ENCODE measurements at places on chromosomes 7 and 10.
A peak's percentile ranks its signal among the peaks of the same experiment; 100 is the strongest.

GRCh38 chr7:91566402-91566732 is 302.1 kb downstream of the FZD1 start:
- DNase-seq: no peak

DNA sequence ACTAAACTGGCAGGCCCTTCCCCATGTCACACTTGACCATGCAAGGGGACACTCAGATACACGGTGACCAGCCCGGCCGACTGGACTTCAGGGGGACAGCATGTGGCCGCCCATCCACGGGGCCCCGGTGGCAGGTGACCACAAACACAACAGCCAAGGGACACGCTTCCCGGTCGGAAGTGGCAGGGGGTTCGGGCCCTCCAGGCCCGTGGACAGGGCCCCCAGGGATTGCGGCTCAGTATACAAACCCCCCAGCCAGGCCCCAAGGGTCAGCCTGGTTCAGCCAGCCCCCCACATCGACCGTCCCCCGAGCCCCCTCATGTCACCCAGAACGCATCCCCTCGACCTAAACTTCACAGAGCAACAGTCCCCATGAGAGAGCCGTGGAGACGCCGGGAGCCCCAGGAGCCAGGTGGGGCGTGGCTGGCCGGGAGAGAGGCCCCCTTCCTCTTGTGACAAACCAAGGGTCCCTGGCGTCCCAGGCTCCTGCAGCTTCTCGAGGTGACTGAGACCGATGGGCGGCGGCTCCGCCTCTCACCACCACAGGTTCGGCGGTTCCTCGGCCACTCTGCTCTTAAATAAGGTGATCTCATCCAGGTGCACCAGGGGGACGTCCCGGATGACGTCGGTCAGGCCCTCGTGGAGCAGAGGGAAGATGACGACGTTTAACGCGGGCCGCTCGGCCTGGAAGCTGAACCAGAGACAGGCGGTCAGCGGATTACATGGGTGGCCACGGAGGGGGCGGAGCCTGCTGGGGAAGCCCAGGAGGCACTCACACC is 57.8 kb upstream of the TNRC18 start:
- no peak for DNase-seq

DNA sequence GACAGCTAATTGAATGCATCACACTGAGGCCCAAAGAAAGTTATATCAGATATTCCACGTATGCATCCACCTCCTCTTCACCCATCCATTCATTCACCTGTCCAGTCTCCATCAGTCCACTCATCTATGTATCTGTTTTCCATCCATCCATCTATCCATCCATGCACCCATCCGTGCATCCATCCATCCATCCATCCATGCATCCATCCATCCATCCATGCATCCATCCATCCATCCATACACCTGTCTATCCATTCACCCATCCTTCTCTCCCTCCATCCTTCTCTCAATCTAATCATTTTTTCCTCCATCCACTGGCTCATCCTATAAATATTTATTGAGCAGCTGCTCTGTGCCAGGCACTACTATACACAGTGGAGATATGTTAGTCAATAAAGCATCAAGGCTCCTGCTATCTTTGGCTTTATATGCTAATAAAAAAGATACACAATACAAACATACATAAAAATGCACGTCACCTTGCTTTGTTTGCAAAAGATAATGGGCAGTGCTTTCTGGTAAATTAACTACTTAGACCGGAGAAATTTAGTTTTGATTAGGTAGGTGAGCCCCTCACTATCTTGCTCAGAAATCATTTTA is 442.0 kb upstream of the KLF6 start:
- DNase-seq: no peak

- DNase-seq: no peak
Observed at GRCh38 chr10:8402576-8402975, 348.1 kb downstream of the GATA3 start.

DNA sequence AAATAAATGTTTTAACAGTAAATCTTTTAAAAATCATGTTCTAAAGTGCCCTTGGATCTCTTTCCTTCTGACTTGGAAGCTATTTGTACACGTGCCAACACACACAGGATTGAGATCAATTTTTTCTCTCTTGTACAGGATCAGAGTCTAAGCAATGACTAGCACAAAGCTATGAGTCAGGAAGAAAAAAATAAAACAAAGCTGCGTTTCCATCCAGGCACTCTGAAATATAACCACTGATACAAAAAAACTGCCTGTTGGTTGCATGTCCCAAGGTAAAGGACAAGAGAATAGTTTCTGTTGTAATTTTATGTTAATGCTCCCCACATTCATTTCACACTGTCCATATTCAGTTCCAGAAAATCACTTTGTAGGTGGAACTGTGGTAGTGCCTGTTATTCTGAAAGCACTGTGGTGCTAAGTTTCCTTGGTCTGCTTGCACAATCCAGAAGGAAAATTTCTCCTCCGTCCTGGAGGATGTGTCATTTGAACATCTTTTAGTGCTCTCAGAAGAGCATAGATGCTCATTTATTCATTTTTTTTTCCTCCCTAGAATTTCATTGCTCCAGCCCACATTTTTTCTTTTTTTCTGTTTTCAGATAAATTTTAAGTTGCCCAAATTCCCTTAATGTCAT is 113.4 kb downstream of the PLXDC2 start:
- DNase-seq: no peak

DNA sequence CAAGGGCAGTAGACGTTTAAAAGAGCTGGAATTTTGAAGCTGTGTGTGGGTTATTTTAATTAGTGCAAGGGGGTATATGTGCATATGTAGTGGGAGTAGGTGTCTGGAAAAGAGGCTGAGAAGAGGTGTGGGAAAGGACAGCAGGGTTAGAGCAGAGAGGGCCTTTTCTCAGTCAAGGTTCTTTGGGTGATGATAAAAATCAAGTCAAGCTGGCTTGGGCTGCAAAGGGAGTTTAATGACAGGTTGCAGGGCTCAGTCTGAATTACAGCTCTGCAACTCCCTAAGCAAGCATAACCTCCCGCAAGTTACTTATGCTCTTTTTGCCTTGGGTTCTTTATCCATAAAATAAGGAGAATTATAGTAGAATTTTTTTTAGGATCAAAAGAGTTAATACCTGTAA is 83.5 kb downstream of the RELN start:
- DNase-seq: no peak

DNA sequence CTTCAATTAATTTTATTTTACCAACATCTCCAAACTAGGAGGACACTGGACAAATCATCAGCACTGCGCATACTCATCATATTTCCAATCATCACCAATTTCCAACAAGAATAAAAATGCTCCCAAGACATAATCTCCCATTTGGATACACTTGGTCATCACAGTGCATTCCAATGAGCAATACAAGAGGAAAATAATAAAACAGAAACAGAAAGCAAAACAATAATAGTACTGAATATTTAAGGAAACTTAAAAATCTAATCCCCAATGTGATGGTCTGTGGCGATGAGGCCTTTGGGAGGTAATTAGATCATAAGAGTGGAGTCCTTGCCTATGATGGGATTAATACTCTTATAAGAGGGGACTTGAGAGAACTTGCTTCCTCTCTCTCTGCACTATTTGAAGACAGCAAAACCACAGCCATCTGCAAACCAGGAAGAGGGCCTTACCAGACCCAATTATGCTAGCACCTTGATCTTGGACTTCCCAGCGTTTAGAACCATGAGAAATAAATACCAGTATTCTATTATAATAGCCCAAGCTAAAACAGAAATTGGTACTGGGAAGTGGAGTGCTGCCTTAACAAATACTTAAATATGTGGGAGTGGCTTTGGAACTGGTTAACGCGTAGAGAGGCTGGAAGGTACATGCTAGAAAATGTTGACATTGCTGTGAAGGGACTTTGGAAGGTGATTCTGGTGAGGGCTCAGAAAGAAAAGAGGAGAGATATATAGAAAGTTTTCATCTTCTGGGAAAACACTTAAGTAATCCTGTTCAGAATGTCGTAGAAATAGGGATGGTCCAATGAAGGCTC is 91.5 kb downstream of the JAZF1 start:
- DNase-seq: no peak

- no peak for DNase-seq
Observed at GRCh38 chr10:16280595-16280994, 156.2 kb upstream of the PTER start.

DNA sequence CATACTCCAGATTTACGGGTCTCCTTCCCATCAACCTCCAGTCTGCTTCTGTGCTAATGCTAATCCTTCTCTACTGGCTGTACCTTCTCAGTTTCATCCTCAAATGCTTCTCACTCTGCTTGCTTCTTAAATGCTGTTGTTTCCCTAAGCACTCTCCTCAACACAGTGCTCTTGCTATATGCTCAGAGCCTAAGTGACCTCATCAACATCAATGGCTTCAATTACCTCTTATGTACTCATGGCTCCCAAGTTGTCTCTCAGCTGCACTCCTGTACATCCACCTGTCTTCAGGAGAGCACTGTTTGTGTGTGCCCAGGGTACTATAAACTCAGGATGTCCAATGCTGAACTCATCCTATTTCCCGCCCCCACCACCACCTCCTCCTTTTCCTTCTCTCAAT is 22.5 kb downstream of the ELAPOR2 start:
- no peak for DNase-seq

- DNase-seq: no peak
Observed at GRCh38 chr7:37052705-37053104, 328.4 kb upstream of the AOAH start.

DNA sequence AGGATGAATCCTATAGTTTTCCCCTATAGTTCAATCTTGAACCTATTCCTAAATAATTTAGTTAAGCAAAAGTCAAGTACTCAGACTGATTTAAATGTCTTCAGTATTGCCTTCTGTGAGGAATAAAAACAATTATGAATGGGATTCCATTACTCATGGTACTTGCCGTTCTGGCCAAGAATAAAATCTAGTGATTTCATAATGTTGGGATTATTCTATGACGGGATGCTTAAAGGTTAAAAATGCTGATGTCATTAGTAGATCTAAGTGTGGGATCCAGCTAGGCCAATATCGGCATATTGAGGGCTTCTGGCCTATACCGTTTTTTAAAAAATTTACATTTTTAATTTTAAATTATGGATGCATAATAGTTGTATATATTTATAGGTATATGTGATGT is 5.3 kb downstream of the BPGM start:
- no peak for DNase-seq

DNA sequence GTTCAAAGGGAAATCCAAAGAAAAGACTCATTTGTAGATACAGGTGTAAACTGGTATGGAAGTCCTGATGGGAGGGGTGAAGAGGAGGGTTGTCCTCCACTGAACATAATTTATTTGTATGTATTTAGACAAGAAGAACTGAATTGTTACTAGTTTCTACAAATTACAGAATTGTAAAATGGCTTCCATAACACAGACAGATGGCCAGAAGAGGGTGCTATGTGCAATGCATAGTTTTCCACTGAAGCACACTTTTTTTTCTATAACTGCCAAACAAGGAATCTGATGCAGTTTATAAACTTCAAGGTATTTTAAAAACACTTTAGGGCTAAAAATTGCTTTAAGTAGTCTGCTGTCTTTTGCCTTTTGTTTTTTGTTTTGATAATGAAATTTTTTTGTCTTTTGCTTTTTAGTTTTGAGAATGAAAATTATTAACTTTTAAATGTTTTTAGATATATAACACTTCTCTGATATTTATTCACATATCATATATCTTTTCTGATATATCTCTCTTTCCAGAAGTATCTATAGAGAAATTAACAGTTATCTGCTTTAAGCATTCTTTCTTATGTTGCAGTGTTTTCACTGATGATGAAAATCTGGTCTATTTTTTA is 58.5 kb downstream of the PHYHIPL start:
- no peak for DNase-seq

DNA sequence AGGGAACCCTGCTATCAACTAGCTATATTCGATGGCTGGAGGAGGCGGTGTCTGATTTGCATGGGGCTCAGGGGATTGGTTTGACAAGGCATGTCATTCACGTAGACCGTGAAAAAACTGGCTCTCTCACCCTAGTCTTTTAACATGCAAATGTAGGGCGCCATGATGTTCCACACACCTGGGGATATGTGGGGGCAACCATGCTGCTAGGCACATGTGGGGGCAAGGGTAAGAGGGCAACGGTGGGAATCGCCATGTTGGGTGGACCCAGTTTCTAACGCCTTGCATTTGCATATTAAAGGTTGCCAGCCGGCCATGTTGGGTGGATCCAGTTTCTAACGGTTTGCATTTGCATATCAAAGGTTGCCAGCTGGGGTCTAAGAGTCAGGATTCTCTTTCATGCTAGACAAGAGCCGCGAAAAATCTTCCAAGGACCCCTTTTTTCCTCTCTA is 419.2 kb upstream of the NFE2L3 start:
- no peak for DNase-seq

- DNase-seq: no peak
Observed at GRCh38 chr10:93379731-93380575, 102.2 kb downstream of the MYOF start.

GRCh38 chr7:47885309-47885986 is 62.8 kb downstream of the PKD1L1 start:
- no peak for DNase-seq

- DNase-seq: no peak
Observed at GRCh38 chr7:66055321-66055956, 20.2 kb upstream of the ASL start.

- no peak for DNase-seq
Observed at GRCh38 chr10:20598590-20598989, 298.5 kb downstream of the NEBL start.

DNA sequence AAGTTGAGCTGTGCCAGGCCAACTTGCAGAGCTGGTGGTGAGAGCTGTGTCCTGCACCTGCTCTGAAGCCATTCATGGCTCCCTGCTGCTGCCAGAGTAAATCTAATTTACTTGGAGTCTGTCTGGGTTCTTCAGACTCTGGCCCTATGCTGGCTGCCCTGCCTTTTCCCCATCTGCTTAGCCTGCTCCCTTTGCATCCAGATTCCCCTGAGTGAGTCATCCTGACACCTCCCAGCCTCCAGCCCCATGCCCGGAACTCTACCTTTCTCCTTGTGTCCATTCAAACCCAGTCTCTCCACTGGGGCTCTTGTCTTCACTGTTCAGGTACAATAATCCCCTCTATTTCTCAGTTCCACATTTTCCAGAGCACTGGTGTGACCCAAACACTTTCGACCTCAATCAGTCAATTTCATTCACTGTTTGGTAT is 434.4 kb upstream of the ZMIZ1 start:
- DNase-seq: no peak

DNA sequence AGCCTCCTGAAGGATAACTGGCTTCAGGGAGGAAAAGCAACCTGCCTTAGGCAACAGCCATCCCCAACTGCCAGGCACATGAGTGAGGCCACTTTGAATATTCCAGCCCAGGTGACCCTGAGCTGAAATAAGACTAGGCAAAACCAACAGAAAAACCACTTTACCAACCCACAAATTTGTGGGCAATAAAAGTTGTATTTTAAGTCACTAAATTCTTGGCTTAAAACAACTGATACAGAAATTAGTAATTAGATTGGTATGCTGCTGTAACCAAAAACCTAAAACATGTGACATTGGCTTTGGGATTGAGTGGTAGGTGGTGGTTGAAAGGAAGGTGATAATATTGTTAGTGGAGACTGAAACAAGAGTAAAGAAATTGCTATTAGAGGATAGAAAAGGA is 39.9 kb downstream of the ABCB4 start:
- DNase-seq: no peak

GRCh38 chr7:6589829-6590644 is at the start of gene INTS15:
Gene INTS15 (plus strand): TSS chr7:6590021. CDS start chr7:6590284, 263 bp downstream.
- peak; percentile 60 for DNase-seq

All from stimulated activated CD8-positive, alpha-beta memory T cell treated with anti-CD3 and anti-CD28 coated beads, Interleukin-12 subunit alpha, Interleukin-12 subunit beta, amount 100 ng/mL, for 1 hour (primary cell).